HS-5 (cell line): ENCODE measurements at places on chromosomes 5 and 9.

GRCh38 chr5:10520706-10521105 lies 43.2 kb upstream of the ANKRD33B start:
- no peak for DNase-seq

- DNase-seq = no peak
These were observed 218.1 kb downstream of the SMARCA2 start for GRCh38 chr9:2233274-2233673.

GRCh38 chr5:88279584-88279983 lies 10.9 kb upstream of the TMEM161B start:
- DNase-seq = no peak

GRCh38 chr5:59021837-59022514 lies 439.1 kb downstream of the RAB3C start:
- no peak for DNase-seq

- DNase-seq = no peak
These were observed 5.4 kb downstream of the NACC2 start for GRCh38 chr9:136089697-136090045.

DNA sequence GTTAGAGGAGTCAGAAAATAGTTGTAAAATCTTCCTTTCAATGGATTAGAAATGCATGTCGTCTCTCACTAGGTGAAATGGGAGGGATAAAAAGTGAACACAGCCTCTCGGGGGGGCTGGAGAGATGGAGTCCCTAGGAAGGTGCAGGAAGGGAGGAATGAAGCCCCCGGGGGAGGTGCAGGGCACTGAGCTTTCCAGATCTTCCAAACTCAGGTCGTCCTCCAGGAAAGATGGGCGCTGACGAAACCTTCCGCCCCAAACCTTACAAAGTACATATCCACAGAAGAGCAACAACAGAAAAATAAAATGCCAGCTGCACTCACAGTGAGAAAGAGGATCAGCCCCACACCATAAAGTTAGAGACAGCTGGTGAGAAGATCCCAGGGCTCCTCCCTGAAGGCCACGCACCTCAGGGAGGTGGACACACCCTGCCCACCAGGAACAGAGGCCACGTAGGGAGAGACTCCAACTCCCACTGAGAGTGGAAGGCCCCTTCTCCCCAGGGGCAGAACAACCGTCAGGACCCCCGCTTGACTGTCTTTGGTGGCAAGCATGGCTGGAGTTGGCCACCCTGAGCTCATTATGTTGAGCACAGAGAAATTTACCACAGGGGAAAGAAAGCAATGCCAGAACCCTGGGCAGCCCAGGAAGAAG lies 174.3 kb downstream of the AUH start:
- no peak for DNase-seq

DNA sequence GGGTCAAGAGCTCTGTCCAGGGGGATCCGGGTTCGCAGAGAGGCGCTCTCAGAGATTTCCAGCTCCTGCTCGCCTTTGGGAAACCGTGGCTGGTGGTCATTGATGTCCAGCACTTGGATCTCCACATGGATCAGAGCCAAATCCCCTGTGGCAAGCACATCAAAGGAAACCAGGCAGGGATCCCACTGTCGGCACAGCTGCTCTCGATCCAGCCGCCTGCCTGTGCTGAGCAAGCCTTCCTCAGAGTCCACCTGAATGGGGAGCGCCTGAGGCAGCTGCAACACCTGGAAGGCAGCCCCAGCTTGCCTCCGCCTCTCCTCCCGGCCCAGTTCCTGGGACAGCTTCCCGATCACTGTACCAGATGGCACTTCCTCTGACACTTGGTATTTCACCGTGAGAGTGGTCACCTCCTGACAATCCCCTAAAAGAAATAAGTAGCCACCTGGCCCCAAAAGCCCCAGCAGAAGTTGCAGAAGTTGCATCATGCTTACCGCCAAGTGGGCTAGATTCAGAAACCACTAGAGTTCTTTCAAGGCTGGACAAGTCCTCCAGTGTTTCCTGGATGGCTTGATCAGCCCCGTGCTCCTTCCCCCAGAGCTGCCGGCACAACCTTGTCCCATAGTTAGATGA lies 520 bp downstream of the PCDH12 start:
- no peak for DNase-seq

DNA sequence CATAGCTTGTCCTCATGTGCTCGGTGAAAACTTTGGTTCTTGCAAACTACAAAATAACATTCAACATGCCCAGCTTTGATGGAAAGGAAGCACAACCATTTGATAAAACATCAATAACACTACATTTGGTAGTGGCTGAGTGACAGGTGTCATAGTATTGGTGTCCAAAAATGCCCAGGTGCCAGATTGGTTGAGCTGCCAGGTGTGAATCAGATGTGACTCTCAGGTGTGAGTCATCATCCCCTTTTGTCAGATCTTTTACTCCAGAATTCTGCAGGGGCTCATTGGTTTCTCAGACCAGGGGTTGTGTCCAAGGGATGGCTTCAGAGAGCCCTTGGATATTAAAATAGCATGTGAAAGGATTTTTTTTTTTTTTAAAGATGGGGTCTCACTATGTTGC lies 22.5 kb upstream of the POMT1 start:
- DNase-seq = no peak

DNA sequence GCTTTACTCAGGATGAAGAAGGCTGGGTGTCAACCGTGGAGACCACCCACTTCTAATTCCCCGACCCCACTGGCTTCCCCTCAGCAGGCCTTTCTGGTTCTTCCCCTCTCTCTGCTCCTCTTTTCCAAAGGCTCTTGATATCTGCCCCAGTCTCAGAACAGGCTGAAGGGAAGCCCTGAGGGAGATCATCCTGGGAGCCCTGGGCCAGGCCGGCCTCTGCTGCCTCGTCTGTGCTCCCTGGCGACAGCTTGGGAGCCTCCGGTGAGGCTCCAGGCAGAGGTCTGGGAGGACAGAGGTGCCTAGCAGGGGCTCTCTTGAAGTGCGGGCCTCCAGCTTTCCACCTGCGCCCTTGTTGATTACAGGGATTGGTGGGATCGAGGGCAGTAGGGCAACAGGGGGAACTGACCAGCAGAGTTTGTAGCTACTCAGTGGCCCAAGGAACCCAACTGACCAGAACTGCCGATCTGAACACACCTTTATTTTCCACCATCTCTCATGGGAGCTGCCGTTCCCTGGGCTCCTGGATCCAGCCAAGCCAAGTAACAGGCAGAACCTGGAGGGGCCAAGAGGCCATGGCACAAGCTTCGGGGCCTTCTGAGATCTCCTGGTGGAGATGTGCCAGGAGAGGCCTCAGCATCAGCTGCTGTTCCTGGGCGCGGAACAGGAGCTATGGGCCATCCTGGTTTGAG lies 198.5 kb downstream of the CACNA1B start:
- DNase-seq = no peak
